ENCODE measurements at places on chromosomes 4 and X.

DNA sequence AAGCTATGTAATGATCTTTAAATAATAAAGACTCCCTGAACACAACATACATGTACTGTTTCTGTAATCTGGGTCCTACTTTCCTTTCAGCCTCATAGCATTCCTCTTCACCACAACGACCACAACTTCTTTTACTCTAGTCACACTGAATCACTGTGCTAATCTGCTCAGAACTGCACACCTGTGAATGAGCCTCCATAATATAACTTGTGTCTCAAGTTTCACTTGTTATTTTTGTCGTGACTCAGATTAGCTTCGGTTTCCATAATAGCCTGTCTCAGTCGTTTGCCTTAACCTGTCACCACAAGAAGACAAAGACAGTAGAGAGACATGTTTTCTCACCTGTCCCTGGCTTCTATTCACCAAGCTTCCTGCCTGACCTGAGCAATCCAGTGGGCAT, 61.8 kb downstream of the MAGED1 start:
- DNase-seq = no peak

DNA sequence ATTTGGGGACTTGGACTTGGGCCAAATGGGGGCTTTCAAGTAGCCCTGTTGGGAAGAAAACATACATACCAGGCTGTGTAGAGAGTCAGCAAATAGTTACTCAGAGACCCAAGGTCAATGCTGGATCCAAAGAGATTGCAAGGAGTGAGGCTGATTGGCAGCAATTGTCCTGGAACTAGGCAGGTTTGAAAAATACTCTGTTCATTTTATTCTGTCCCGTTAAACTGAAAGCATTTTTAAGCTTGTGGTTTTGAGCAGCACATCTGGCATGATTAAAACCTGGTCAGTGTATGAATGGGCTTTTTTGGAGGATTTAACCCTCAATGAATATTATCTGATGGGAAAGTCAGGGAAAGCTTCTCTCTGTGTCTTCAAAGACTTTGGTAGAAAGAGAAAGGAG, 294.3 kb upstream of the BOD1L1 start:
- no peak for DNase-seq

DNA sequence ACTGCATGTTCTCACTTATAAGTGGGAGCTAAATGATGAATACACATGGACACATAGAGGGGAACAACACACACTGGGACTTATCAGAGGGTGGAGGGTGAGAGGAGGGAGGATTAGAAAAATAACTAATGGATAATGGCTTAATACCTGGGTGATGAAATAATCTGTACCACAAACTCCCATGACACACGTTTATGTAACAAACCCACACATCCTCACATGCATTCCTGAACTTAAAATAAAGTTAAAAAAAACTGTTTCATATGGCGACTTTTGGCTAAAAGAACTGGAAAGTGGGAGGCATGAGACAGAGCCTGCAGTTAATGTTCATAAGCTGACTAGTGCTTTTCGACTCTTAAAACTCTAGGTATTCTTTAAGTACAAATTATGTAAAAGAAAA, 98.9 kb upstream of the NPFFR2 start:
- no peak for DNase-seq

GRCh38 chrX:1531096-1531890, 5.7 kb downstream of the P2RY8 start:
- DNase-seq = no peak

- DNase-seq = no peak
Observed at GRCh38 chrX:131747173-131747572, 203.3 kb downstream of the OR13H1 start.

GRCh38 chr4:105093975-105094374, 52.7 kb upstream of the TET2 start:
- DNase-seq = no peak

- DNase-seq = no peak
Observed at GRCh38 chr4:7941965-7942496, 2.4 kb upstream of the AFAP1 start.

DNA sequence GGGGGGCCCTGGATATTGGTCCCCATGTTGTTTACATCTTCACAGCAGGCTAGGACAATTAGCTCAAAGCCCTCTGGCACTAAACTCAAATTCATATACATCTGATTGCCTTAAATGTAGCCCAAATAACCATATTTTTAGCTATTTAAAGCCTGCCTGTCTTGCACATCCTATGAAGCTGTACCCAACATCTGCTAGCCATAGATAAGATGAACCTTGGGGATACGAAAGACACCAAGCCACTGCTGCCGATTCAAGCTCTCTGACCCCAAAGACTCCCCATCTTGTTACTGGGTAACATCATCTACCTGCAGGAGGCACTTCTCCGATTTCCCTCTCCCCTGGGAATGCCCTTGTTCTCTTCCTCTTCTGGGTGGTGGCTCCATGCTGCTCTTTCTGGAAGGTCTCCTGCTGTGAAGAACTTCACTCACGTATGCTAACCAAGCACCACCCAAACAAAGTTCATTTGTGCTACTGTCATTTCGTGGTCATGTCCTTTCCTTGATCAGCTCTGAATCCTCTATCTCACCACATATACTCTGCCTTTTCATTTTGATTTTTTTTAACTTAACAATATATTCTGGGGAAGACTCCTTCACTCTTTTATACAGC, 107.7 kb upstream of the ATXN3L start:
- DNase-seq = no peak

DNA sequence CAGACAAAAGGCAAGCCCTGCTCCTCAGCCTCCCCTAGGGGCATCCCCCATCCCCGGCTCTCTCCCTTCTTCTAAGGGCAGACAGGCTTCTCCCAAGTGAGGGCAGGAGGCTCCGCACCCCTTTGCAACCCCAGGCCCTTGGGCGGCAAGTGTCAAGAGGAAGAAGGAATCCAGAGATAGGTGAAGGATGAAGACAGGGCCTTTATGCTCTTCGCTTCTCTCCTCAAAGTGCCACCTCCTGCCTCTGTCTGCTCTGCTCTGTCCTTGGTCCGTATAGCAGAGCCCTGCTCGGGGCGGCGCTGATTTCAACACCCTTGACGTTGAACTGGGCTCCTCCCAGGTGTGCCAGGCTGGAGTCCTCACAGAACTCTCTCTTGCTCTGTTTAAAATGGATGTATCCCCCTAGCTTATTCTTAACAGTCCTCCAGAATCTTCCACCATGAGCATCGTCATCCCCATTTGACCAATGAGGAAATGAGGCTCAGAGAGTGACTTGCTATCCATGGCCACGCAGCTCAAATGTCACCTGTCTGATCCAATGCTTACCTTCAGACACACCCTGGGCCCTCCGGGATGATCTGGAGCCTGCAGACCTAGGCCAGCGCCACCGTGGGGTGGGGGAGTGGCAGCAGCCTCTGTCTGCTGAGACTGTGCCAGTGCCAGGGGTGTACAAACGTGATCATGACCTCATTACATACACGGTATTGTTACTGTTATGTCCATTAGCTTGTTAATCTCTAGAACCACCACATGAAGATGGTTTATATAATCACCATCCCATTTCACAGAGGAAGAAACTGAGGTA, 99.8 kb downstream of the PHKA2 start:
- no peak for DNase-seq

DNA sequence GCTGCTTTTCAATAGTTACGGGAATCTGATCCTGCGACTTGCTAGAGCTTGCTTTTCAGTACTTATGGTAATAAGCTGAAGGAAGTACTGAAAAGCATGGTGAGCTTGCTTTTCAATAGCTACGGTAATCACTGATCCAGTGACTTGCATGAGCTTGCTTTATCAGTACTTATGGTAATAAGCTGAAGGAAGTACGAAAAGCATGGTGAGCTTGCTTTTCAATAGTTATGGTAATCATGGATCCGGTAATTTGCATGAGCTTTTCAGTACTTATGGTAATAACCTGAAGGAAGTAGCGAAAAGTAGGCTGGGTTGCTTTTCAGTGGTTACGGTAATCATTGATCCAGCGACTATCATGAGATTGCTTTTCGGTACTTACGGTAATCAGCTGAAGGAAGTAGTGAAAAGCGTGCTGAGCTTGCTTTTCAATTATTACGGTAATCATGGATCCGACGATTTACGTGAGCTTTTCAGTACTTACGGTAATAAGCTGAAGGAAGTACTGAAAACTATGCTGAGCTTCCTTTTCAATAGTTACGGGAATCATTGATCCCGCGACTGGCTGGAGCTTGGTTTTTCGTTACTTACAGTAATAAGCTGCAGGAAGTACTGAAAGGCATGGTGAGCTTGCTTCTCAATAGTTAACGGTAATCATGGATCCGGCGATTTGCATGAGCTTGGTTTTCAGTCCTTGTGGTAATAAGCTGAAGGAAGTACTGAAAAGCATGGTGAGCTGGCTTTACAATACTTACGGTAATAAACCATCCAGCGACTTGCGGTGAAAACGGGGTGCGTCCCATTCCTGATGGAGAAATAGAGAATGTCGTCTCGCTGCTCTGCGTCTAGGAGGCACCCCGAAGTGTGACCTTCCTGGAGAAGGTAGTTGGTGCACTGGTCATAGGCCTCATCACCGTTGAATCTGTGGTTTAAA, 6.5 kb downstream of the CRLF2 start:
- no peak for DNase-seq

DNA sequence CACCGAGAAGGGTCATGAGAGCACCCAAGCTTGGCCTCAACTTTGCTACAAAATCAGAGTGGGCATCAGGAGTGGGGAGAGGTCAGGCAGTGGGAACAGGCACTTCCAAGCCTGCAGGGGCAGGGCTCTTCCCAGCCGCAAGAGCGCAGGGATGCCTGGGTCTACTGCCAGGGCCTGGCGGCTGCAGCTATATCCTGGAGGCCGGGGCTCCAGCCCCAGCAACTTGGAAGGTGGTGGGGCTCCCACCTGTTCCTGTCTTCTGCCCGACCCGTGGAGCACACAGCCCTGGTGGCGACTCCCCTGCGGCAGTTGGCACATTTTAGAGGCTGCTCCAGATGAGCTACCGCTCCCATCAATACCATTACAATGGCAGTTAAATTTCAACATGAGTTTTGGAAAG, 607.0 kb downstream of the TRAM1L1 start:
- no peak for DNase-seq

- DNase-seq = no peak
Observed at GRCh38 chrX:13695601-13696115, 6.7 kb downstream of the RAB9A start.

DNA sequence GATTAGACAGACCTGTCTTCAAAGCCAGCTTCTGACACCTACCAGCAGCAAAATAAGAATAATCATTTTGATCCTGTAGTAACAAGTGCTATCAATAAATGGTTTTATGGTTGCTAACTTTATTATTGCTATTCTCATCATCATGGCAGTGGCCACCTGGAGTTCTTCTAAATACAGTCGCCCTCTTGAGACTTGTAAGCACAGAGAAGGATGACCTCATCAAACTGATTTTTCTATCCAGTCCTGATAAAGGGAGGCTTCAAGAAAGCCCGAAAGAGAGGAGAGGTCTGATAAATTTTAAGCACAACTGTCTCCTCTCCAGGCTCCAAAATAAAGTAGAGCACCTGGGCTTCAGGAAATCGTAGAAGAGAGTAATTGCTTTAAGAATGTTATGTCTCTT, 286.4 kb downstream of the USP46 start:
- DNase-seq = no peak

DNA sequence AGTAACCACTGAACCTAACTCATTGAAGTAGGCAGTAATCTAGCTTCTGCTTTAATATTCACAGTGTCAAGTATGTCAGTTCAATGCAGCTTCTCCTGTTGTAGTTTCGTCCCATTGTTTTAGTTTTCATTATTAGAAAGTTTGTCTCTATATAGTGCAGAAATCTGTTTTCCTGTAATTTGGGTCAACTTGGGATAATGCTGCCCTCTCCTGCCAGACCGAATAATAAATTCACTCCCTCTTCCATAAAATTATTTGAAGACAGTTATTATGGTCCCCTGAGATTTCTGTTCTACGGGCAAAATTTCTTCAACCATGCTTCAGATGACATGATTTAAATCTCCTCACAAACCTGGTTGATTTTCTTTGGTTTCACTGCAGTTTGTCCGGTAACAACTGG, 4.6 kb upstream of the LUZP4 start:
- DNase-seq = no peak

DNA sequence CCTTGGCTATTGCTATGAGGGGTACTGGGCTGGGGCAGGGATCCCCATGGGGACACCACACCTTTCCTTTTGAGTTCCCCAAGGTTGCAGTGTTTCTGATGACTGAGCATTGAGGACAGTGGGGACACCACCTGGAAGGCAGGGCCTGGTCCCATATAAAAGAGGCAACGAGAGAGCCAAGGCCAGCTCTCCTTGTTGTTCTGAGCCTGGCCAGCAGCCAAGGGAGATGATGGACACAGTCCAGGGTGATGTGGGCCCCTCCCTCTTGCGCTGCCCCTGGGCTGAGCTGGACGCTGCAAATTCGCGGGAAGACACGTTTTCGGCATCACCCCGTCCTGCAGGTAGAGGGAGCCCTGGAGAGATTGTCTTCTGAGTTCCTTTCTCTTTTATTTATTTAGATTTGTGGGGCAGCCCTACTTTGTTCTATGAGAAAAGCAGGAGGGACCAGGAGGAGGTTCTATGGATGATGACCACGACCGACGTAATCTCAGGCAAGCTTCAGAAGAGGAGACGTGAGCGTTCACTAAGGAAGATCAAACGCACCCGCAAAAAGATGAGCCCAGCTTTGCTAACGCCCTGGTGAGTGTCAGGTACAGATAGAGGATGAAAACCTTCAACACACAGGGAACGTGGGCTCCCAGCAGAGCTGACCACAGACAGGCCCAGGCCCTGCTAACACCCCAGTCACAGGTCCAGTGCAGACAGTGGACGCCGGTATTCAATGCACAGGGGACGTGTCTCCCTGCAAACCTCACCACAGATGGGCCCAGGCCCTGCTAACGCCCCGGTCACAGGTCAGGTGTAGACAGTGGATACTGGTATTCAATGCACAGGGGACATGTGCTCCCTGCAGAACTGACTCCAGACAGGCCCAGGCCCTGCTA, 97.4 kb downstream of the SHOX start:
- no peak for DNase-seq

- DNase-seq = no peak
Observed at GRCh38 chr4:26779674-26780073, 81.0 kb upstream of the STIM2 start.

DNA sequence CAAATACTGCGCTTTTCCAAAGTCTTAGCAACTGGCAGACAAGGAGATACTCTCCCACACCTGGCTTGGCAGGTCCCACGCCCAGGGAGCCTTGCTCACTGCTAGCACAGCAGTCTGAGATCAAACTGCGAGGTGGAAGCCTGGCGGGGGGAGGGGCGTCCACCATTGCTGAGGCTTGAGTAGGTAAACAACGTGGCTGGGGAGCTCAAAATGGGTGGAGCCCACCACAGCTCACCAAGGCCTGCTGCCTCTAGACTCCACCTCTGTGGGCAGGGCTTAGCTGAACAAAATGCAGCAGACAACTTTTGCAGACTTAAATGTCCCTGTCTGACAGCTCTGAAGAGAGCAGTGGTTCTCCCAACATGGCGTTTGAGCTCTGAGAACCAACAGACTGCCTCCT, 23.0 kb upstream of the NFKB1 start:
- DNase-seq = no peak

DNA sequence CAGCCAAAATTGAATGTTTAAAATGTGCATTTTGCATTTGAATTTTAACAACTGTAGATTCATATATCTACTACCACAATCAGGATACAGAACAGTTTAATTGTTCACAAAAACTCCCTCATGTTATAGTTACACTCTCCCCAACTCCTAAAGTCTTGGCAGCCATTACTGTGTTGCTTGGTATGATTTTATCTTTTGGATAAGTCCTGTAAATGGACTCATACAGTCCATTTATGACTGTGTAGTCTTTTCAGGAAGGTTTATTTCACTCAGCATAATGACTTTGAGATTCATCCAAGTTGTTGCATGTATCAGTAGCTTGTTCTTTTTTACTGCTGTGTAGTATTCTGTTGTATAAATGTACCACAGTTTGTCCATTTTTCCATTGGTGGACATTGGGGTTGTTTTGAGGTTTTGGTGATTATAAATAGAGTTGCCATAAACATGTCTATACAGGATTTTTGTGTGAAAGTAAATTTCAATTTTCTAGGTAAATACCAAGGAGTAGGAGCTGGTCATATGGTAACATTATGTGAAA, 9.9 kb downstream of the FAM193A start:
- DNase-seq = no peak

Data from SIG-M5 (cell line).